ENCODE measurements at places on chromosomes 13 and 19.

- no peak for DNase-seq
Observed at GRCh38 chr13:42981317-42981716, 10.7 kb downstream of the EPSTI1 start.

GRCh38 chr13:110938662-110939421 is 24.0 kb upstream of the ANKRD10 start:
- no peak for DNase-seq

GRCh38 chr13:59721926-59722910 is 441.5 kb downstream of the DIAPH3 start:
- DNase-seq: no peak

DNA sequence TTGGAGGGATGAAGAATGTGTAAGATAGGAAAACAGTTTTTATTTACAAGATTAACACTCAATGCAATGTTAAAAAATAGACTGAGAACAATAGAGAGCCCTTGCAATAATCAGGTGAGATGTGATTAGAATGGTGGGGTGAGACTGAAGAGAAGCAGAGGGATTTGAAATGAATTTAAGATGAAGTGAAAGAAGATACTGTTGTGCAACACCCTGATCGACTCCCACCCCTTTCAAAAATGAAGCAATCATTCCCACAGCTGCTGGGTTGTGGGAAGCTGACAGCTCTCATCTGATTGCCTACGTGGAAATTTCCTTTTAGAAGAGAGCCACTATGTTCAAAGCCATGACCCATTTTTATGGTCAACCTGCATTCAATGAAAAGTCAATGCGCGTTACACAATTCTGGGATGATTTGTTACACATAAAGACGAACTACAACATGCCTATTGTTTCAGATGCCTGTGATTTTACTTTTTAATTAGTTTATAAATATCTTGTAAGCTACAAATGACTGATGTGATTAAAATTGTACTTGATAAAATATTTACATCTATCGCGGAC is 1374.8 kb downstream of the PCDH9 start:
- no peak for DNase-seq

- no peak for DNase-seq
Observed at GRCh38 chr19:12778017-12778904, 2.9 kb upstream of the HOOK2 start.

DNA sequence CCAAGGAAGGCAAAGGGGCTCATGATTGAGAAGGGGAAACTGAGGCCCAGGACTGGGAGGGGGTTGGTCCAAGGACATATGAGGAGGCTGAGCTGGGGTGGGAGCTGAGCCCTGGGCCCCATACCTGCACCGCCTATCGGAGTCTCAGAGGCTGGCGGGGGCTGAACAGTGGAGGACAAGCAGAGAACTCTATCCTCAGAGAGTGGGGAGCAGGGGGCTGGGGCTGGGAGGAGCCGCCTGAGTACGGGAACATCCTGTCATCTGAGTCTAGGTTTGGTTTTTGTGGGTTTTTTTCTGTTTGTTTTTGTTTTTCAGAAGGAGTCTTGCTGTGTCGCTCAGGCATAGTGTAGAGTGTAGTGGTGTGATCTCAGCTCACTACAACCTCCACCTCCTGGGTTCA is 6.2 kb downstream of the ARRDC2 start:
- no peak for DNase-seq

- DNase-seq: no peak
Observed at GRCh38 chr13:51834581-51835171, 10.3 kb downstream of the TMEM272 start.

DNA sequence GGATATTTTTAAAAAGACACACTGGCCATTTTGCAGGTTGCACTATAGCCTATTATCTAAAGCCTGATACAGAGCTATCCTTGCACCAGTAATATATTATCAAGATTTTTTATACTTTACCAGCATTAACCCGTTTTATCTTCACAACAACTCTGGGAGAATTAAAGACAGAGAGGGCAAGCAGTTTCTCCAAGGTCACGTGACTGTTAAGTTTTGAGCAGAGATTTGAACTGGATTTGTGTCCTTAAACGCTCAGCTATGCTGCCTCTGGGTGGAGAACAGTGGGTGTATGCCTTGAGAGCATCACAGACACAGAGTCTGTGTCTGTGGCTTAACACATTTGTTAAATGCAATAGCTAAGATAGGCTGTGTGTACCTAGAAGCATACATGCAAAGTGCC is 147.2 kb downstream of the MYO16 start:
- no peak for DNase-seq

DNA sequence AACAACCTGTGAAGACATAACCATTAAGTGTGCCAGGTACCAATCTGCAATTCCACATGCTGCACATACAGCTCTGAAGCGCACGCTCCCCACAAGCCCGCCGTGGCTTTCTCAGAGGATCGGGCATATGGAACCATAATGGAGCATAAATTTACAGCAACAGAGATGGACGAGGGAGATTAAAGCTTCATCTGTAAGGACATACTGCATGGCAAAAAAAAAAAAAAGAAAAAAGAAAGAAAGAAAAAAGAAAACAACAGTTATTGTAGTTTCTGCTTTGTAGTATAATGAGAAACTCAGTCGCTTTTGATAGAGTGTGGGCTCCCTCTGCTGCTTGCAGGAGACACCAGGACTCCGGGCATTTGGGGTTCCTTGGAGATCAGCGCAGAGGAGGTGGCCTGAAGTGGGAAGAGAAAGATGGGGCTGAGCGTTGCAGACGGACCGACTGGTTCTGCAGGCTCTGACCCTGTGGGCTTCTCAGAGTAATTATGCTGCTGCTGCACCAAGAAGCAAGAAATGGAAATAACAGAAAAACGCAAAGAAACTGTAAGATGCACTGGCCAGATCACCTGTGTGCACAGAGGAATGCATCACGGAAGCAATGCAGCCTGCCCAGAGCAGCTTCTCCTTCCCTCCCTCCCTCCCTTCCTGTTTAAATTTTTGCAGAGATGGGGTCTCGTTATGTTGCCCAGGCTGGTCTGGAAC is 10.8 kb upstream of the PDCD5 start:
- no peak for DNase-seq

DNA sequence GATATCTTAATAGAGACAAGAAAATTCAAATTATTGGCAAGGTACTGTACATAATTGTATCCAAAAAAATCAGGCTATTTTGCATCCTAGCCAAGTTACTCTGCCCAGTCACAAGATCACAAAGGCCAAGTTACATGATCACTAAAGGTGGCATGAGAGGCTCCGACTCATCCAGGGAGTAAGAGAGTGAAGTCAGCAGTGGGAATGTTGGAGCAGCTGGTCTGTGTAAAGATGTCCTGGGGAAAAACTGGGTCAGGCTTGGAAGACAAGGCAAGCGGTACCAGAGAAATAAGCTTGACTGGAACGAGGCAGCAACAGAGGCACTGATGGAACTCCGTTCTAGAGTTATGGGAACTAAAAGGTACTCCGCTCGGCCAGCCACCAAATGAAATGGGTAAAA is 50.2 kb upstream of the PSG2 start:
- no peak for DNase-seq

DNA sequence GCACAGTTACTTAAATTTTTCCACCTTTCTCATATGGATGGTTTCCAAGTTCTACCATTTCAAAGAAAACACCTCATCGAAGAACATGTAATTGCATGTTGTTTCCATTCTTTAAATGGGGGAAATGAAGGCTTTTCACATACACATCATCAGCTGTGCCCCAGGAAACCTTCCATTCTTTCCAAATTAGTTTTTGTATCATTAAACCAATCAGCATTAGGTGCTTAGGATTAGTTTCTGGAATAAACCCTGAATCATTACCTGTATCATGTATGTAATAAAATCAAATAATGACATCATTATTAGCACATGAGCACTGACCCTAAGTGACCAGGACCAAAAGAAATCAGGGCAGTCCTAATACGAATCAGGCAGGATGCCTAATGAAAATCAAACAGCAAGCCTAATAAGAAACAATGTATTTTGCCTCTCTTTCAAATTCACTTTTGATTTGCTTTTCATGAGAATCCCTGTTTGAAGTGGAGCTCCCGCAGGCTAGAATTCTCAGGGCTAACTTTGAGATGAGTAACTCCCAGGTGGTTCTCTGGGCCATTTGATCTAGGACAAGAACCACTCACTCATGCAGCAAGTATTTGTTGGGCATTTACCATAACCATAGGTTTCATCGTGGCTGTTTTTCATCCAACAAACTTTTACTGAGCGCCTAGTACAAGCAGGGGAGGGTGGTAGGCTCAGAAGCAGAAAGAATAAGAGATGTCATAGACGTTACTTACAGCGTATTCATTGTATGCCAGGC is 89.2 kb downstream of the MZT1 start:
- no peak for DNase-seq

GRCh38 chr13:41864658-41865057 is 96.3 kb downstream of the VWA8 start:
- no peak for DNase-seq

DNA sequence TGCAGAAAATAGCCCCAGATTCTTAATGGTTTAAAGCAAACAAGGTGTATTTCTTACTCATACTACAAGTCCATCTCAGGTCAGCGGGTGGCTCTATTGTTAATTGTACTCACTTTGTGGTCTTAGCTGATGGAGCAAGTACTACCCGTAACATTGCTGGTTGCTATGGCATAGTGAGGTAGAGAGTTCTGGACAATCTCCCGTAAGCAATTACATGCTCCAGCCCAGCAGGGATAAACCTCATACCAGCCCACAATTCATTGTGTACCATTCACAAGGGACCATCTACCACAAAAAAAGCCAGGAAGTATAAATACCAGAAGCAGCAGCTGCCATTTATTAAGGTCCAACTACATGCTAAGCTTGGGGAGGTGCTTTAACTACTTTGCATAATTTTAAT is 167.1 kb downstream of the PCDH9 start:
- no peak for DNase-seq

- DNase-seq: no peak
Observed at GRCh38 chr19:7333198-7334118, 15.3 kb upstream of the ARHGEF18 start.

- DNase-seq: no peak
Observed at GRCh38 chr13:24016046-24016445, 118.7 kb upstream of the C1QTNF9B start.

GRCh38 chr19:49119411-49120324 is at the start of gene PPFIA3:
TSS of gene PPFIA3 (plus strand) at chr19:49119544. CDS start at chr19:49127874, 8,330 bp downstream.
- DNase-seq: no peak

GRCh38 chr13:110350509-110350908 is 43.4 kb downstream of the COL4A2 start:
- no peak for DNase-seq

GRCh38 chr13:64546371-64546770 is 2683.8 kb downstream of the PCDH9 start:
- DNase-seq: no peak

DNA sequence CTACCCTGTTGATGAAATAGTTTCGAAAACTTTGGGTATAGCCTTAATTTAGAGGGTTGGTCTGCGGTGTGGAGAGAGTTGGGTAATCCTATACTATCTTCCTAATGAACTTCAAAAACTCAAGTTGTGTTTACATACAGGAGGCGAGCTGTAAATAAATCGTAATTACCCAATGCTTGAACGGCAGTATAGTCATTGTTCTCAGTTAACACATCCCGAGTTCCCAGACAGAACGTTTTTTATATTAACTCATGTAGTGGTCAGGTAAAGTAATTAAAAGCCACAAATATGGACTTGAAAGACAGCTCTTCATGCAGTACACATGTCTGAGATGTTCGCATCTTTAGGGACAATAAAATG is 1.5 kb downstream of the PDS5B start:
- DNase-seq: no peak

DNA sequence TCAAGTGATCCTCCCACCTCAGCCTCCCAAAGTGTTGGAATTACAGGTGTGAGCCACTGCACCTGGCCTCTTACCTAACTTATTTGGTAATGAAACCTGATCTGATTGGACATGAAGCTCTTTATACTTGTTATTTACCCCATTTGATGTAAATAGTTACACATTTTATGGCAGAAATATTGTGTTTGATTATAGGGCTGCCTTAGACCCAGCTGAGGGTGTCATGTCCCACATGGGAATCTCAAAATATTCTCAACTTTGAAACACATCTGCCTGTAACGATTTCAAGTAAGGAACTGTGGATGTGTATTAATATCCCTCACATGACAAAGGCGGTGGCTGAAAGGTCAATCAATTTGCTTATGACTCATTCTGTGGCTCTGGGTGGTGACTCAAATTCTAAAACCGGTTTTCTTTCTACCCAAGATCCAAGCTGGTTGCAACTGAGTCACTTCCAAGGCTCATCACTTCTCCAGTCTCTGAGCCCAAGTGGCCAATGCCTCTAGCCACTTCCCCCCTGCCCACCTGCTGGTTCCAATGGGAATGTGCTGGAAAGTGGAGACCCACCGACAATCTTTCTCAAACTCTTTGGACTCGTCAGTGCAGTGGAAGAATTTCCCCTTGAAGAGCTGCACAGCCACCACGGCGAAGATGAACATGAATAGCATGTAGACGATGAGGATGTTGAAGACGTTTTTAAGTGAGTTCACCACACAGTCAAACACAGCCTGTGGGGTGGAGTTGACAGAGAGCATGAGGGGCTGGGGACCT is 110.9 kb downstream of the IER2 start:
- DNase-seq: no peak

GRCh38 chr13:32548837-32549236 is 10.2 kb upstream of the N4BP2L2 start:
- no peak for DNase-seq

GRCh38 chr13:51920786-51921185 is 59.0 kb downstream of the CCDC70 start:
- no peak for DNase-seq

- no peak for DNase-seq
Observed at GRCh38 chr13:21458451-21458812, 671 bp downstream of the ZDHHC20 start.

GRCh38 chr19:30044273-30045248 is 102.5 kb downstream of the URI1 start:
- no peak for DNase-seq

GRCh38 chr19:46887240-46887782 is 26.5 kb downstream of the ARHGAP35 start:
- no peak for DNase-seq

DNA sequence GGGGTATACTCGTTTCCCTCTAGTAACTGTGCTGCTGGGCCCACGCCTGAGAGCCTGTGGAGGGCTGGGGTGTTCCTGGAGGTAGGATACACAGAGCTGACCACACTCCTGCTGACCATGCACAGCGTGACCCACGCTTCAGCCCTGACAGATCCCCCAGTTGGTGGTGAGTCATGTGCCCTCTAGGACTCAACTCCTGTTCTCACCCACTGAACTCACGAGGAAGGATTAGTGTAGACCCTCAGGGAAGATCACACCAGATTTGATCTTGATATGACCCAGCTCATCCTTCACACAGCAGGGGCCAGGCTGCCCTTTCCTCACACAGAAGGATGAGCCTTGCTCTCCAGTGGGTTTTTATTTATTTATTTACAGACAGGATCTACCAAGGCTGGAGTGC is 13.3 kb upstream of the ACP7 start:
- no peak for DNase-seq

GRCh38 chr13:41500511-41500910 is 43.2 kb downstream of the RGCC start:
- no peak for DNase-seq
